Glutamatergic neuron (in vitro differentiated cells): ENCODE measurements at places on chromosomes 2 and 18.

GRCh38 chr2:70658476-70658875 lies 104.8 kb upstream of the TGFA start:
- no peak for DNase-seq

- DNase-seq, result no peak
Observed at GRCh38 chr18:48578289-48578688, 39.5 kb downstream of the CTIF start.

DNA sequence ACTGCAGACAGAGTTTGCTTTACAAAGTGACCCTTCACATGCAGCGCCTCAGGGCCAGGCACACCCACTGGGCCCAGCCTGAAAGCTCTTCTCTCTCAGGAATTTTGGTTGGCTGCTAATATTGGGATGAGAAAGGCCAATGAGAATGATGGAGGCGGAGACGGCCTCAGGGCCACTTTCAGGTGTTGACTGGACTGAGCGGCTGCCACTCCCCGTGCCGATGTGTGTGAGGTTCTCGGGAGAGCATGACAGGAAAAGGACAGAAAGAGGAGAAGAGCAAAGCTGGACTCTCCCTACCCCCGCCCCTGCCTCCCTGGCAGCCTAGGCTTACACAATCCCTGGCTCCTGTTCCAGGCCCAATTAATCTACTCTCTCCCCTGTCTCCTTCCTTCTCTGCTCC lies 155.7 kb downstream of the CELF4 start:
- no peak for DNase-seq

GRCh38 chr2:76197842-76198448 lies 487.2 kb upstream of the GCFC2 start:
- DNase-seq, result peak; percentile 69

DNA sequence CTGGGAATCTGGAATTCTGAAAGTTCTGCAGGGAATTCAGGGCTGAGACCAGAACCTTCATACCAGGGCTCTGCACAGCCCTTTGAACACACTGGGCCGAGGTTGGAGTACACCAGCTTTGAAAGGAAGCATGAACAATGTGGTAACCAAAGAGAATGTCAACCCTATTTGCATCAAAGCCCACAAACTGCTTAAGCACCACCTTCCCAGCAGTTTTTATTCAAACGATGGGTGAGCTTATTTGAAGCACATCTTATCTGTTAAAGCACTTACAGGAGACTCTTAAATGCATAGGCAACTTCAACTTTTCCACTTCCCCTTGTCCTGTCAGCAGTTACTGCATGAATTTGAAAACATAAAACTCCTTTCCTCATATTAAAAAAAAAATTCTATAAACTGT lies 96.6 kb downstream of the TXNL1 start:
- no peak for DNase-seq
